Left forelimb (tissue), 1 donor: ENCODE measurements at places on chromosomes 5 and 9.

DNA sequence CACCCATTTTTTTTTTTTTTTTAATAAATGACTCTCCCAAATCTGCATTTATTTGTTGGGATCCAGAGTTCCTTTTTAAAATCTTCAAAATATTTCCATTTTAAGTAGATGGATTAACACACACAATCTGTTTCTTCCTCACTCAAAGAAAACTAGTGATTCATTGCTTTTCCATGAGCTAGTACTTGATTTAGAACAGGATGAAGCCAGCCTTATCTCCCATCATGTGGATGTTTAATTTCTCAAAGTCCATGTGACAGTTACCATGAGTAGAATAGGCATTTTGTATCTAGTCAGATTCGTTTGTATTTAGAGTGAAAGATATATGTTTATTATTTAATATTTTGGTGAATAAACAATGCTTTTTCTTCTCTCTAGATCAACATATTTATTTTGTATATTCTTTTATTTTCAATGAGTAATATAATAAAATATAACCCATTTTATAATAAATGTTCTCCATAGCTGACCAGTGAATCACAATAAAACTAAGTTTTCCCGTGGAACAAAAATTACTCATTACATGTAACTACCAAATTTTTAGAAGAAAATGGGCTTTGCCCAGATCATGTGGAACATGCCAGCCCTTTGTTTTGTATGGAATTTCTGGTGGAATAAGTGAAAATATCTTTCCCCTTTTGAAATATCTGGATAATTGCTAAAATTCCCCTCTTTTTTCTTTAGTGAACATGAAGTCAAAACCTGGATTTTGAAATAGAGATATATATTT, 54.9 kb upstream of the RPS23 start:
- DNase-seq = no peak

DNA sequence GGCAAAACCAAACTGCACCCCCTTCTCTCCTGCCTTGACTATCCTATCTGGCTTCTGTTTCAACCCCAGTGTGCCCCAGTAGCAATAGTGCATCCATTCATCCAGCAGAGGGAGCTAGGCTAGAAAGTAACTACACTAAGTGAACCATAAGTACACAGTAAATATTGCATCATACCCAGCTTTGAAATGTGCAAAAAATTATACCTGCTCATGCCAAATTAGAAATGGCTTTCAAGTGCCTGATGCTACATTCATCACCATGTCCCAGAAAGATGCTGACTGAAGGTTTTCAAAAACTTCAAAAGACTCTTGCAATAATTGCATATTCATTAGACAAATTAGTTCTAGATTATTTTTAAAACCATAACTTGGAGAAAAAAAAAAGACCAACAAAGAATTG, 153.5 kb downstream of the PRELID2 start:
- DNase-seq = no peak

DNA sequence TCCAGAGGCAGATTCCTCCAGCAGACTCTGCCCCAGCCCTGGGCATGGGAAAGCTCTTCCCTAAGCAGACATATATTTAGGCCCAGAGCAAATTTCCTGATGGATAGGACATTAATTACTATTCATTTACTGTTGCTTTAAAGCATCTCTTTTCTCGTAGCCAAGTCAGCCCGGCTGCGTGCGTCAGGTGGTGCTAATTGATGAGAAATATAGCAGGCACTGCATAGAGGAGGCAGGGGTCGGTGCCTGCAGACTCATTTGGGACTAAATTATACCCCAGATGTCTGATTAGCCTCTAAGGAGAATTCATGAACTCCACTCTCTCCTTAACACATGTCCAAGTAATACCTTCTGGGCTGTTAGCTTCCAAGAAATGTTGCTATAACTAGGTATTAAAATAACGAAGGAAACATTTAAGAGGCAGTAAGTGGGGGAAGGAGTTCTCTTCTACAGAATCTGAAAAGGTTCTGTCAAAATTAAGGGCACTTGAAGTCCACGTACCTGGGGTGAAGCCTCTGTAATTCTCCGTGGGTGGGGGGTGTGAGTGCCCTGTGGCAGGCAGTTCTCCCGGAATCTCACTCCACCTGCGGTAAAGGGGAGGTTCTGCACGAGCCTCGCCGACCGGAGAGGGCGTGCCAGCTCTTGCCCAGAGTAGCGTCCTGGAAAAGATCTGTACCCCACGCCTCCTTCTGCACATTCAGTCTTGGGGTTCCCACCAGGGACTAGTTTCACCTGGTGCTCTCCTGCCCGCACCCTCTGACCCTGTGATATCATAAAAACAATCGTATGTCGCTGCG, 115.9 kb upstream of the FCN2 start:
- DNase-seq = no peak

DNA sequence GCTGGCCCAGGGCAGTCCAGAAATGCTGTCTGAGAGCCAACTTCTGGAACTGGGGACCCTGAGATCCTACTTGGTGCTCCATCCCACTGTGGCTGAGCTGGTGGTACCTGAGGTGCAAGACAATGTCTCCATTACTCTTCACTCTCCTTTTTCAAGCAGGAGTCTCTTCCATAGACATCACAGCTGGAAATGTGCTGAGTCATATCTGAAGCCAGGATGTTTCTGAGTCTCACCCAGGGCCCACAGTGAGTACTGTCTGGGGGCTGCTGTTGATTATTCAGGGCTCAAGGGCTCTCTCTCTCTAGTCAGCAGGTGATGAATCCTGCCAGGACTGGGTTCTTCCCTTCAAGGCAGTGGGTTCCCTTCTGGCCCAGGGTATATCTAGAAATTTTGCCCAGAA, 145.2 kb upstream of the TAS2R1 start:
- no peak for DNase-seq

DNA sequence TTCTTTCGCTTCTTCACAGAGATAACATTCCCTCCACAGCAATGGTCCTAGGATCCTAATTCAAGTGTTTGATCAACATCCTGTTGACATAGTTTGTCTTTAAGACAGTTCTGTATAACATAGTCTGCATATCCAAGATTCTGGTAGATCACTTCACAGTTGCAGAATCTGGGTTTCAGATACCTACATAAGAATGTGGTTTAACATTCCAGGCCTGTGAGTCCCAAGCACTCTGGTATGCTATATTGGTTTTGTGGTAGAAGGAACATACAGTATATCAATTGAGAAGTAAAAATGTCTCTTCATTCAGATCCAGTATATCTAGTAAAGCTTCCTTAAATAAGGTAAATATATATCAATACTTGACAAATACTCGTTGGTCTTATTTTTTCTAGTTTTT, 914.2 kb upstream of the CDH6 start:
- no peak for DNase-seq

DNA sequence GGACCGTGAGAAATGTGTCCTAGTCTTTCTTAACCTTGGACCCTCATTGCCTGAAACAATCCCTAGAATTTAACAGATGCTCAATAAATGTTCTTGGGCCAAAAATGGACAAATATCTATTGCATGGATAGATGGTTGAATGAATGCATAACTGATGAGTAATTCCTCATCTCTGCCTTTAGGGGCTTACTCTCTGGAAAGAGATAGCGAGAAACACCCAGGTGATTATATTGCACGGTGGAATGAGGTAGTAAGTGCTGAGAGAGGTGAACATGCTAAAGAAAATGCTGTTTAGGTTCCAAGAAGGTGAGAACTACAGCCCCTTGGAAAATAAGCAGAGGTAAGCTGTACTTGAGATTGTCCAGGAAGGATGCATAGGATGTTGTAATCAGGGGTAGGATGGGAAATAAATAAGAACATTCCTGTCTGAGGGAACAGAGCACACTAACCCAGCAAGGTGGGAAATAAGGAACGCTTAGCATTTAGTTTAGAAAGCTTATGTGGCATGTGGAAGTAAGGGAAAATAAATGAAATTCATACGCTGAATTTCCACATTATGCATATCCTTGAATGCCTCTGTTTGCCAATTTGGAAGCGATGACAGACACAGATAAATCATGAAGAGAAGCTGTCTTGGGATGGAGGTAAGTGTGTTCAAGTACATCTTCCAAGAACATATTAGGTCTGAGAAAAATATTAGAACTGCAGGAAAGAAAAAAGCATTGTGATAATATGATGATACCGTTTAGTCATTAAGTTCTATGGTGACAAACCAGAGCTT, 426.6 kb downstream of the ARHGEF28 start:
- no peak for DNase-seq

GRCh38 chr5:12272389-12272788, 368.1 kb upstream of the CTNND2 start:
- DNase-seq = no peak

GRCh38 chr5:72559866-72560766, 52.9 kb upstream of the ZNF366 start:
- DNase-seq = no peak

DNA sequence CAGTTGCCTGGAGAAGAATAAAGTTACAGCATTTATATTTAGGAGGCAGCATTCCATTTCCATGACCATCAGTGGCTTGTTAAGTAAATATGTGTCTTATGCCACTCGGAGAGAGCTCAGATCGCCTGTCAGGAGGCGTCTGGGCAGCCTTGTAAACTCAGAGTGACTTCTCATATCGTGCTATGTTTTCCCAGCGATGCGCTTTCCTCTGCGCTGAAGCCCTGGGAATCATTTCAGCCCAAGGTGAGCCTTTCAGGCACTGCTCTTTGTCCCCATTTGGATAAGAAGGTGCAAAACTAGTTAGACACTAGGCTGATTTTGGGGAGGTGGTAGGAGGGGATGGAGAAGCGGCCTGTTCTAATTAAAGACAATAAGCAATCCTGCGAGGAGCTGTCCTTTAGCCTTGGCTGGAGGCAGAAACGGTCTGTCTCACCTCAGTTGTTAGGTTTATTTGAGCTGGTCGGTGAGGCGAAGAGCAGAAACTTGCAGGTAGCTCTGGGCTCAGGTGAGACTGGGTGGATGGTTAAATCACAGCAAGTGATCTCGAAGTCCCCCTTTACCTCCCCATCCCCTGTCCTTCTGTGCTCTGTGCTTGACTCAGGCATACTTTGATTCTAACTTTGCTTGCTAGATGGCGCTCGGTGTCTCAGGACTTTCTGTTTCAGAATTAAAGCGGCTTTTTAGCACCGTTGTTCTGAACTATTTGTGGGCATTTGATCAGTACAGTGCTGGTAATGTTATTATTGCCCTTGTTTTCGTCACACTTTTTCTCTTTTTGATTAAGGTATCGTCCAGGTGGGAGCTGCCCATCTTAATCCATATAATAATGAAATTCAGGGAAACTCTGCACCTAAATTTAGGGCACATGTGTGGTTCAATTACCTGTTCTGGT, 24.6 kb downstream of the NR2F1 start:
- DNase-seq = no peak

GRCh38 chr5:41870627-41871048, 413 bp upstream of the OXCT1 start:
- no peak for DNase-seq

GRCh38 chr5:7779019-7780005, 71.6 kb downstream of the CFAP90 start:
- DNase-seq = no peak

DNA sequence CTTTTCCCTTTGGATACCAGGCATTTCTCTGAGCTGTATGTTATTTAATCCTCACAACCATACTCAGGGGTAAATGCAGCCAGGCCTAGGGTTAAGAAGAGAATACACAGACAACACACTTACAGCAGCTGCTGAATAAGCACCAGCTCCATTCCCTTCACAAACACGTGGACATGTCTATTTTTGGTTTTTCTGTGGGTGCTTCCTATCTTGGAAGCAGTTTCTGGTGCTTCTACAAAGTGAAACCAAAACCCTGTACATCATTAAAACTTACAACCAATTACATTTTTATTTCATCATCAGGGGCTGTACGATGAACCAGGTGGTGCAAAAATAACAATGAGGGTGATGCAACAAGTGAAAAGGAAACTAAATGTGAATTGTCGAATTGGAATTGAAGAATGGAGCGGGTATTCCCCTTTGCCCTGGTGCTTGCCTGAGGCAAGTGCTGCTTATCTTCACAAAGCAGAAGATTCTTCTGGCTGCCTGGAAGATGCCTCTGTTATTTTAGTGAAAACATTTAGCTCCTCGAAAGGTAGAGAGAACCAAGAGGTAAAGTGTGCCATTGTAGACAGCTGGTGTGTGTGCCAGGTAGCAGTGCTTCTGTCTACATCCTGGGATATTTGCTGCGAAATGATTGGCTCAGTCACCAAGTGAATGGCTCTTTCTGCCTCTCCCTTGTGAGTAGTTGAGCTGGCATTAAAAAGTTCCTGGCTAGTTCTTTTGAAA, 18.6 kb upstream of the IFNB1 start:
- DNase-seq = no peak
